Activated CD4-positive, alpha-beta T cell treated with anti-CD3 and anti-CD28 coated beads, Interleukin-2, amount 50 U/mL, for 16 hours (primary cell): ENCODE measurements at places on chromosomes 12 and 14.

GRCh38 chr14:74888164-74889158 is 6.7 kb downstream of the DLST start:
- no peak for DNase-seq

GRCh38 chr14:65258391-65258790 is 154.1 kb upstream of the FUT8 start:
- no peak for DNase-seq

DNA sequence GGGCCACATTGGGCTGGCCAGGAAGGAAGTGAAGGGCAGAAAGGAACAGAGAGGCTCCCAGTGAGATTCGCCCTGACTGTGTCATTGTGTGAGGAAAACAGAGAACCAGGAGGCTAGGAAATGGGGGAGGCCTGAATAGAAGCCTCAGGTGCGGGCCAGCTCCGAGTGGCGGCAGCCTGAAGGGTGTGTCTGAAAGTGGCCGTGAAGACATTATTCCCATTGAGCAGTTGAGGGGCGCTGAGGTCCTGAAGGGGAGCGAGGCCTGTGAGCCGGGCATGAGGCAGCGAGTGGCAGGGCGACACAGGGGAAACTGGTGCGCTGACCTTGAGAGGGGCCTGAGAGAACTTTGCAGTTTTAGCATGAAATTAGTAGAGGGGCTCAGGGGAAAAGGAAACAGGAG is 6.9 kb downstream of the CLBA1 start:
- DNase-seq, result no peak

DNA sequence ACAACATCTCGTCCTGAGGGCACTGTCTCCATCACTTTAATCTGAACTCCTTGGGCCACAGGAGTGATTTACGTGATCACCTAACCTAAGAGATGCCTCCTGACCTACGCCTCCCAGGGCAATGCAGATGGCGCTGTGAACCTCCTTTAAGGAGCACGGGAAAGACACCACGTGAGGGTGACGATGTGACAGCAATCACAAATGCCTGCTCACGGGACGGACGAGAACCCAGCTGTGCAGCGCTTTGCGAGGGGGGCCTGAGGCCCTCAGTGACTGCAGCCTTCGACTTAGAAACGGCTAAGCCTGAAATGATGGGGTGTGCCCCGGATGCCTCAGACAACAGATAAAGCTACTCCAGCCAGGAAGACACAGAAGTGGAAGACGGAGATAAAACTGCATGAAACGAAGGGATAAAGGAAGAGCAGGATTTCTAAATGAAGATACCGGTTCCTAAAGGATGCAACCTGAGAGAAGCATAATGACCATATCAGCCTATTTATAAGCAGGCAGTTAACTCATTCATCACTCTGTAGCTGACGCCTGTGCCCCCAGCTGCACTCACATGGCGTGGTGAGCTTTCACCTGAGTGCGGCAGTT is 13.9 kb upstream of the GOLGA3 start:
- DNase-seq, result no peak

DNA sequence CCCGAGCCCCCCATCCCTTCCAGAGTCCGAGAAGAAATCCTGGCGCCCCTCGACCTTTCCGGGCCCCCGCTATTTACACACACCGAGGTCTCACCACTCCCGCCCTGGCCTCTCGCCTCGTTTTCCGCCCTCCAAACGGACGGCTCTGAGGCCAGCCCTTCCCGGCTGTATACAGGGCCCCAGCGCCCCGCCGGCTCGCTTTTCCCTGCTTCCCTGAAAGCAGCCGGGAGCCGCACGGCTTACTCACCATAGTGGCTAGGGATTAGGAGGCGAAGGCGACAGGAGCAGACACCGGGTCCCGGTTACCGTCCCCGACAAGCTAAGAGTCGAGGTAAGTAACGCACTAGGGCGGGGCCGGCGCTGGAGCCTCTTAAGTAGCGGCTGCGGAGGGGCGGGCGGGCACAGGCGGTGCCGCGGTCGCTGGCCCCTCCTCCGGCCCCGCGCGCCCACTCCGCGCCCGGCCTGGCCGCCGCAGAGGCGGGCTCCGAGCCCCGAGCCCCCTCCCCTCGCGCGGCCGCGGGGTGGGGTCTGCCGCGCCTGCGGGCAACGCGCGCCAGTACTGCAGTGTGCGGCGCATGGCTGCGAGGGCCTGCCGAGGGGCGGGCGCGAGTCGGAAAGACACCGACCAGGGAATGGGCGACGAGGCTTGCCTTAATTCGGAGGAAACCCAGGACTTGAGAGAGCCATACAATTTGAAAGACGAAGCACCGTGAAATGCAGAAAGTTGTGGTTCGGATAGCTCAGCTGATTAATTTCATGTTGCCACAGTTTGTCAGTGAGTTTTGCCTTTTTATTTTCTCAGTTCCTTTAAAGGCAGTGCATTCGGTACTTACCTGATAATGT is at the start of gene TUBA1B:
TSS of gene TUBA1B (minus strand) at position 345 of the 843 bp plus-strand sequence. CDS start at position 250, 95 bp downstream.
- DNase-seq, result peak; percentile 93
